Ovary (tissue), 10 donors: ENCODE measurements at places on chromosomes 3 and 15. TPM values are rescaled to one million over a fixed set of nuclear protein-coding genes. Genes with fewer than 3 reads are reported as not detected.

The LRRIQ4 gene
- total RNA-seq, result 0.43 TPM

The BCL2A1 gene
- 0.48 TPM for total RNA-seq

The PIK3CA gene
- total RNA-seq, result 20.2 TPM

GRCh38 chr3:159258934-159259333 lies 457.1 kb downstream of the MFSD1 start:
- DNase-seq, result no peak

DNA sequence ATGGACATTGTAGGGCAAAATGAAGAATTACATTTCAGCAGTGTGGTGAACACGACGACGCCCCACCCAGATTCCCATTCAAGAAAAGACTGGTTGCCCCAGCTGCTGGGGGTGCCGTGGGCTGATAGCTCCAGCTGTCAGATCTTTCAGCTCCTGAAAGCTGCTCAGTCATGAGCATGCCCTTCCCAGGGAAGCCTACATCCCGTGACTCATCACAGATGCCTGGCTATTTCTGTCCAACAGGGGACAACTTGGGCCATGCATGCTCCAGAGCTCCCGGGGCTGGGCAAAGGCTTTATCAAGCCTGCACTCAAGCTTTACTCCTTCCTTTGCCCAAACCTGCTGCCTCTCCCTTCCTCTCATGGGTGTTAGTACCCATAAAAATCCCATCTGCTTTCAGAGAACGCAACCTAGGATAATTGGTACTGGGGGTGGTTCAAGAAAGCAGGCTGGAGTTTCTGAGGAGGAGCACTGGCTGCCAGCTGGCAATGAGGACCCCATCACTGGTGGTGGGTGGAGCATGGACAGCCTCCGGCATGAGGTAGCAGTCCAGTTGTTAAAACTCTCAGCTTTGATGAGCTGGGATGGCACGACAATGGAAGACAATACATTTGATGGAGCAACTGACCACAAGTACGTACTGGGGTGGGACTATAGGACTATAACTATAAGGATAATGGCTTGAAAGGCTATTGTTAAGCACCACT lies 16.4 kb upstream of the ST8SIA2 start:
- no peak for DNase-seq

DNA sequence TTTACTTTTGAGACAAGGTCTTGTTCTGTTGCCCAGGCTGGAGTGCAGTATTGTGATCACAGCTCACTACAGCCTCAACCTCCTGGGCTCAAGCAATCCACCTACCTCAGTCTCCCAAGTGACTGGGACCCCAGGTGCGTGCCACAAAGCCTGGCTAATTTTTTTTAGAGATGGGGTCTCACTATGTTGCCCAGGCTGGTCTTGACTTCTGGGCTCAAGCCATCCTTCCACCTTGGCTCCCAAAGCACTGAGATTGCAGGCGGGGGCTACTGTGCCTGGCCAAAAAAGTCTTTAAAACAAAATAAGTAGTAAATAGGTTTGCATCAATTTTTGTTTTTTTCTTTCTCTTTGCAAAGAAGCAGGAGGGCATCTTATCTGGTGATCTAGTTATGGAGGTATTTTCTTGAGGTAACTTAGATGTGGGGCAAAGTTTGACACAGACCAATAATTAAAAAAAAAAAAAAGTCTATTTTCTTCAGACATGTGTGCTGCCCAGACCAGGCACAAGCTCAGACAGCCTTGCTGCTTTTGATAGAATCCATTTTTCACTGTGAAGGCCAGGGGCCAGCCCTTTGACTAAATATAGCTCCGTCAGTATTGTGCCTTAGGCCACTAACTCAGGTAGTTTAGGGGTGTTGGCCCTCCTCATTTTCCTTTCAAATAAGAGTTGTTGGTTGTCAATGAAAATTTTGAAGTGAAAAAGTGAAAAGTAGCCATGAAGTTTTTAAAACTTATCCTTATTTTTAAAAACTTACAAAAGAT lies 2.5 kb downstream of the ARL6IP5 start:
- no peak for DNase-seq

DNA sequence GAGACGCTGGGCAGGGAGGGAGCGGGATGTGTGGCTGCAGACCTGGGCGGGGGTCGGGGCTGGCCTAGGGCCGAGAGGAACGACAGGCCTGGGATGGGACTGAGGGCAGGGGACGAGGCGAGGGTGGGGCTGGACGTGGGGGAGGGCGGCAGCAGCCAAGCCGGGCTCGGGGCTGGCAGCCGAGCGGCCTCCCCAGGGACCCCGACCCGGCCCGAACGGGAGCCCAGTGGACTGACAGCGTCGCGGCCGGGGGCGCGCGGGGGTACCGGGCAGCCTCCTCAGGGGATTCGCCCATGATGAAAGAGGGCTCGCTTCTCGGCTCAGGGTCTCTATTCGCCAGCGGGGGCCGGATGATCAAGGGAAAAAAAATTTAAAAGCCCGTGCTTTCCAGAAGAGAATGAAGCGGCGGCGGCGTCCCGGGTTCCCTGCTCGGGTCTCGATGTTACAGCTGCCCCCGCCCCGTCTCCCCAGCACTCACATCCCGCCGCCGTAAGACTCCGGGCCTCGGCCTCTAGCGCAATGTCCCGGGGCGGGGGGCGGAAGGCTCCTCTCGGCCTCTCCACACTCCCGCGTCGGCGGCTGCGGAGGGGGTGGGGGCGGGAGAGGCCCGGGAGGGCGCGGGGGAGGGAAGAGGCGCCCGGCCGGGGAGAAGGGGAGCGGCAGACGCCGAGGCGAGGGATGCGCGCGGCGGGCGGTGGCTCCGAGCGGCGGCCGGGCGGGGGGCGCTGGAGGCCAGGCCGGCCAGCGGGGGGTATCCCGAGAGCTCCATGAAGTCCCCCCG lies 4.3 kb downstream of the PTH1R start:
- DNase-seq, result peak; percentile 78
